ENCODE measurements at places on chromosomes 11 and 22.

DNA sequence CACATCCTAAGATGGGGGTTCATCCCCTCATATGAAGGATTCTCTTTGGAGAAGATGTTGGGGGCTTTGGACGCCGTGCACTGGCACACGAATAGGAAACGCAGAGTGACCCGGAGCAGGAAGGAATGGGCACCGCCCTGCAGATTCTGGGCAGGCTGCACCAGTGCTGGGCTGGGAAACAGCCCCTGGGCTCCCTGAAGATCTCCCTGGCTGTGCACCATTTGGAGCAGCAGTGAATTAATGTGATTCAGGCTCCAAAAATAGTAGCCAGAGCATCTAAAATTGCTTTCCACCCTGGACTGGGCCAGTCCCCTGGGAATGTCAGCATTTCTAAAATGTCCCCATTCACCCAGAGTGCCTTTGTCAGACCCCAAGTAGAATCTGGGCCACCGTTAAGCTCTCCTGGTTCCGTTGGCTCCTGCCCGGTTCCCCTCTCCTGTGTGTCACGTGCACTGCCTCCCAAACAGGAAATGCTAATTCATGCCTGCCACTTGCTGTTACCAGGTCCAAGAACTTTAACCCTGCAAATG, 18.6 kb downstream of the IRAG1 start:
- no peak for DNase-seq

DNA sequence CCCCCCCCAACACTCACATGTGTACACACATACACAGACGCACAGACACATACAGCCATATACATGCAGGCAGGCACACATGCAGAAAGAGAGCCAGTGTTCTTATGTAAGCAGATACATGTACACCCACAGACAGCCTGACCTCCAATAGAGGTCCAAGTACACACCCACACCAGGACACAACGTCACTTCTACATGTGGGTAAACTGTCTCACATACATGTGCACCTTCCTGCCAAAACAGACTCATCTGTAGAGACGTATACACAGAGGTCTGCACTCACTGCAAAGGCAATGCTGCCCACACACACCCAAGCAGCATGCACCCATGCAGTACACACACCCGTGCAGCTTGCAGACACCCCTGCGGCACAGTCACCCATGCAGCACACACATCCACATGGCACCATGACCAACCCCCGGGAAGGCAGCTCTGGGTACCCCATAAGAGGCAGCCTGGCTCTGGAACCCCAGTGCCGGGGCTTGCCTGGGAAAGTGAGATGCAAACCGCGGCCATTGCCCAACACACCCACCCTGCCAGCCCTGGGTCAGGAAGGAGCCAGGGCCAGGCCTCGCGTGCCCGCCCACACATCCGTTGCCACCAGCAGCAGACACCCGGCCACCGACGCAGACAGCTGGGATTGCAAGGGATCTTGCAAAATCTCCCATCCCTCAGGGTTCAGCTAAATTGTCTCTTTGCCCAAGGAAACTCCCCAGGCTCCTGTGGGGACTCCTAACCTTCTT, 10.1 kb downstream of the CASTOR1 start:
- DNase-seq, result peak; percentile 16

DNA sequence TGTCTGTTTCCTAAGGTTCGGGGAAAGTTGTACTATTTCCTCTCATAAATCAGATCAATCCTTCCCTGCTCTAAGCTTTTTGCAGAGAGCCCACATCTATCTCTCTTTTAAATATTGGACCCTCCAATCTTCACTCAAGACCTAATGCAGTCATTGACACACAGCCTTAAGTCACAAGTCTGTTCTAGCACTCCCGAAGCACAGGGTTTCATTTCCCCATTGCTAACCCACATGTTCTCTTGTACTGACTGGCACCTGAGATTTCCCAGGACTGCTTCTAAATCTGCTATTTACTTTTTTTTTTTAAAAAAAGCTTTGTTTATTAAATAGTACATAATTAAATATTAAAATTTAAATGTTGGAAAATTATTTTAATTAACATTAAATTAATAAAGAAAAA, 674.7 kb downstream of the TBC1D22A start:
- DNase-seq, result no peak

DNA sequence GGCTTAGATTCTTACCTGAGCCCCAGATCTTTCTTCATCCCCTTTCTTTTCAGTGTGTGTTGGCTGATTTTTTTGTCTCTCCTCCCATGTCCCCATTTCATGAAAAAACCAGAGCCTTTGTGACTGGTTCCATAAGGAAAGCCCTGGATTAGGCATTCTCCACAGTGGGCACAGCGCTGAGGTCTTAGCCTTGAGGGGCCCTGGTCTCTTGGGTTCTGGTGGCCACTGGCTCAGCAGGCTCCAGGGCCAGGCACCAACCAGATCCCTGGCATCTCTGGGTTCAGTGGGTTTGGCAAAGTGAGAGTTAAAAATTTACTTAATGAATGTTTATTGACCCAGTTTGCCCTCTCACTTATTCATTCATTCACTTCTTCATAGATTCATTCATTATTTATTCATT, 49.5 kb upstream of the ACCSL start:
- DNase-seq, result no peak

DNA sequence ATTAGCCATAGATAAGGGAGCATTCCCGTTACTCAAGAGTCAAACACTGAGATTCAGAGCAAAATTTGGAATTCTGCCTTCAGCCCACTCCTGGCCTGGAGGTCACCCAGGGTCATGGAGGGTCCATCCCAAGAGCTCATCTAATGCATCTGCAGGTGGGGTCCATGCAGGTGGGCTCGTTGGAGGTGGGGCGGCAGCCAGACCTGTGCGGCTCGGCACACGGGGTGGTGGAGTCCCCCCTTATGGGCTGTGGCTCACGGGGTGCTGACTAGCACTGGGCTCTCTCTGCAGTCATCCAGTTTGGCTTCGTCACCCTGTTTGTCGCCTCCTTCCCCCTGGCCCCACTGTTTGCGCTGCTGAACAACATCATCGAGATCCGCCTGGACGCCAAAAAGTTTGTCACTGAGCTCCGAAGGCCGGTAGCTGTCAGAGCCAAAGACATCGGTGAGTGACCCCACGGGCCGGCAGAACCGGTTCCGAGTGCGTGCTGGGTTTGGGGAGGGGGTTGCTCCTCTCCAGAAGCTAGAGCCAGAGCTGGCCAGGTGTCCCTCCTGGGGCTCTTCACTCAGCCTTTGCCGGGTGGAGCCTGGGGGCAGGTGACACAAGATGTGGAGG, 32.4 kb upstream of the FADD start:
- no peak for DNase-seq

Measured in bone marrow (tissue), 2 donors.